ENCODE measurements at places on chromosomes 4 and X. TPM values are rescaled to one million over a fixed set of nuclear protein-coding genes. Genes with fewer than 3 reads are reported as not detected.

GRCh38 chr4:112765317-112765974, 128.5 kb downstream of the LARP7 start:
- no peak for DNase-seq

DNA sequence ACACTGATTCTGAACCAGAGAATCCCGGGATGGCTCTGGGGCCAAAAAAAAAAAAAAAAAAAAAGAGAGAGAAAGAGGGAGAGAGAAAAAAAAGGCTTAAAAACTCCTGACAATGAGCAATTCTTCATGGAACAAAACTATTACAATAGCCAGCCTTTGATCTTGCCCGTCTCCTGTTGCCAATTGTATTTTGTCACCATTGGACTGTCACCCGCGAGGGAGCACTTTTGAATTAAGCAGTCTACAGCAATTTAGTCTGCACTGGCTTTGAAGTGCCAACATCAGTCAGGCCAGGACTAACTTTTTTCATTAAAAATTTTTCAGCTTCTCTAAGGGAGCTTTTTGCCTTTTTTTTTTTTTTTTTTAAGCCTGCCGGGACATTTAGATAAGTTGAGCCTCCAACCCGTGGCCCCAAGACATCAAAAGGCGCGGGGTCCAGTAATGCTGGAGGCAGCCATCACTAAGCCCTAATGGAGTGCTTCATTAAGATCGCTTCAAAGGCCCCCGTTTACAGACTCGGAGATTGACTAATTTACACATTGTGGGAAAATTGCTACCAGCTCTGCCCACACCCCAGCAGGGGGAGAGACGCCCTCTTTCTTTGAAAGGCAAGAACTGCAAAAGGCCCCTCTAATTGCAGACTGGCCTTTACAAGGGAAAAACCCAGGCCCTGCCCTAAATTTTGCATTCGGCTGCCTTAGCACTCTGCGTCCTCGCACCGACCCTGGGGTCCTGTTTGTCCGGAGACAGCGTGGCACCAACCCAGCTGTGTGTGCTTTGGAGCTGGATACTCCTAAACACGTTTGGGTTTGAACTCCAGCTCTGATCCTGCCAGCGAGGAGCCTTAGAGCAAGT, 98.1 kb upstream of the MSX1 start:
- no peak for DNase-seq

DNA sequence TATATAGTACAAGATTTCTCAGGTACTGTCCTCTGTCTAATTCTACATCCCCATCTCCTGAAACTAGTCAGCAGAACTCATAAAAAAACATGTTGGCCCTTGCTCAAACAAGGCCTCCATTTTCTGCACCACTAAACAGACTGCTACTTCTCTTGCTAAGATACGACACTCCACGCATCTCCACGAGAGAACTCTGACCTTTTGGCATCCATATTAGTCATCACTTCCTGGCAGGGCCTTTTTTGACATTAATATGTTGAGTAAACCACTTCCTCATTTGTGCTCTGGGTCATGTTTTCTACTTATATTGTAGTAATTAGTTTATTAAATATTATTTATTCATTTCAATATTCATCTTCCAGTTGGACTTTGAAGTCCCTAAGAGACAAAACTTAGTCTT, 65.6 kb downstream of the DCAF8L1 start:
- no peak for DNase-seq

GRCh38 chr4:82733636-82734035, 65.0 kb downstream of the SCD5 start:
- no peak for DNase-seq

Gene HTRA3
- 147 TPM for total RNA-seq

Gene TXK
- 3.5 TPM for total RNA-seq

- no peak for DNase-seq
Observed at GRCh38 chr4:112508356-112508755, 7.6 kb downstream of the NEUROG2 start.

GRCh38 chr4:168811786-168812651, 198.0 kb downstream of the CBR4 start:
- DNase-seq = no peak

GRCh38 chr4:82989575-82990429, 20.8 kb downstream of the LIN54 start:
- no peak for DNase-seq

DNA sequence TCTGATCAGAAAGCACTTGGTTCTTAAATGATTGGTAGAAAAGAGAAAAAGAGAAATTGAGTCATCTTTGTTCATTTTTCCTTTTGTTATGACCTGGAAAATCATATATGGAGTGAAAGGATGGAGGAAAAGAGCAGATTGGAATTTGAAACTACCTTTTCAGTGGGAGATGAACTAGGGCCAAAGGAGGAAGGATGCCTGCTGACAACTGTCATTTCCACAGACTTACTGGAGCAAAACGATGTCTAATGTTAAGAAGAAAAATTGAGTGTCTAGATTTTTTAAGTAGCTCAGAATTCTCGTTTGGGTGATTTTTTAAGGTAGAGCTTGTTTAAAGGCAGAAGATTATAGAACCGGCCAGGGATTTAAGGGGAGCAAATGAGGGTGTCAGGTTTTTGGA, 144.6 kb upstream of the KCNIP4 start:
- DNase-seq = no peak

Gene TCEAL3
- total RNA-seq = 23.9 TPM

DNA sequence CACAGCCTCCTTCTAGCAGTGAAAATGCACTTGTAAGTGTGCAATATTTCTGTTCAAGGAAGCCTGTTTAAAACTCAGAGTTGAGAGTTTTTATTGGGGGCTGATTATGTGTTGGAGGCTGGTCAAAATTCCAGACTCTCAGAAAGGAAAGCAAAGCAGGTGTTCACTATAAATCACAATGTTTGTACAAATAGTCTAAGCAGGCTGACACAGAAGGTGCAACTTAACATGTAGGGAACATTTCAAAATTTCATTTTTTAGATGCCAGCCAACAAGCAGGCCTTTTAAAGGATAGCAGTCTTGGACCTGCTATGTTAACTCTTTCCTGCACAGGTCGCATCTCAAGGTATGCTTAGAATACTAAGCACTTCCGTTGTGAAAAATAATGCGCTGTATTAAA, 112.3 kb upstream of the IL13RA1 start:
- DNase-seq = no peak

DNA sequence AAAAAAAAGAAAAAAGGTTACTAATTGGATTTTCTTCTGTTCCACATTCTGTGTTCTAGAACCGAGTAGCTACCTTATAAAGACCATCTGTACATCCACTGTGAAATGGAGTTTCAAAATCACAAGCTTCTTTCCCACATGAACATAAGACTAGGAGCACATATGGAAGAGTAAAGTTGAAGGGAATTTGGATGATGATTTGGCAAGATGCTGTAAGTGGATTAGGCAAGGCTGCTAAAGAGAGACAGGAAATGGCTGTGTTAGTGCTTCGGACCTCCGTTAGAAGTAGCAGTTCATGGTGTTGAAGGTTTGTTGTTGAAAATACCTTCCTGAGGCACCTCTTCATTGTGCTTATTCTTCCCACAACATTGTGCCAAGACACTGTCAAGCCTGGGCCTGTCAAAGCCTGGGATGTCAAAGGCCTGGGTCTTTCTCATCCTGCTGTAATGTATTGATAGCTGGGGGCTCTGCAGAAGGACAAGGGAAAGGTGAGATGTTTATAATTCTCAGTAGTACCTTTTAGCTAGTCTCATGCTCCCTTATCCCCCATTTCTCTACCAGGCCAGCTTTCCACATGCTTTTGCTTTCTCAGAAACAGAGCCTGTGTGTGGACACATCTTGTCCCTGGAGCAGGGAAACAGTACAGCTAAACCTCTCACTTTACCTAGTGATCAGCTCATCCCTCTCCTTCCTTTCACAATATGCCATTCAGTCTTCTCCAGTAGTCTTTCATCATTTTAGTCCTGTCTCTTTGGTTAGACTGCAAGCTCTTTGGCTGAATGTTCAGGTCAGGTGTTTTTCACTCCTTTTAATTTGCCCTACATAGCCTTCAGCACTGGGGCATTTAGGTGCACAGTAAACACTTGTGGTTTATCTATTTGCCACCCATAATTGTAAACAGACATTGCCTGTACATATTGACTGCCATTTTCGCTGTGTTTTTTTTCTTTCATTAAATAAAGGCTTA, 37.9 kb upstream of the CYP2U1 start:
- DNase-seq = no peak

GRCh38 chr4:128385683-128386304, 98.2 kb upstream of the PGRMC2 start:
- no peak for DNase-seq

- DNase-seq = no peak
Observed at GRCh38 chr4:22071749-22072148, 123.2 kb upstream of the KCNIP4 start.

Gene SHROOM2
- 0.88 TPM for total RNA-seq

GRCh38 chr4:111641813-111642579, 503.3 kb upstream of the FAM241A start:
- DNase-seq = no peak

Measured in omental fat pad (tissue), 4 donors.